ENCODE measurements at places on chromosomes 5 and 9.

GRCh38 chr5:103035701-103036100 is 84.2 kb downstream of the GIN1 start:
- DNase-seq = no peak

DNA sequence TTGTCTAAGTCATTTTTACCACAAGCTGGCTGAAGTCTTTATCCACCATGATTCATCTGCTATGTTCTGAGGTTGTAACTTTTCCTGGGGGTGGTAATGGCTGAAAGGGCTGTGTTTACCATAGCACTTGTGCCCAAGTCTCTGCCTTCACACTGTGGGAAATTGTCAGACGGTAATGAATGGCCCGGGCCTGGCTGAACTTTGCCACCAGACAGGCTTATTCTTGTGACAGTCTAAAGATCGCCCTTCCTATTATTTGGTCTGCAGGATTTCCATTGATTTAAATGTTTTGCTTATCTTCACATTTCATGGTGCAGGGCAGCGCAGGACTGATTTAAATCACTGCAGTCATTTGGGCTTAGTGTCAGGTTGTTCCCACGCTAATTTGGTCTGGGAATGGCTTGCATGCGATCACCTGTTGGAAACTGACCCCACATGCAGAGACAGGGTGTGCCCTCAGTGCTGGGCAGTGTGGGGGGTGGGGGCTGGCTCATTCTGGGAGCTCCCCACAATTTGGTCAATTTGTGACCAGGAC is 109.3 kb upstream of the ICE1 start:
- no peak for DNase-seq

GRCh38 chr5:40045429-40045828 is 620.6 kb upstream of the DAB2 start:
- DNase-seq = no peak

GRCh38 chr5:36613771-36614656 is 7.6 kb downstream of the SLC1A3 start:
- no peak for DNase-seq

- no peak for DNase-seq
Observed at GRCh38 chr5:148734518-148734917, 80.2 kb upstream of the HTR4 start.
